Stimulated activated CD8-positive, alpha-beta memory T cell treated with anti-CD3 and anti-CD28 coated beads, Interleukin-4, amount 100 ng/mL, for 48 hours (primary cell): ENCODE measurements at places on chromosomes 4 and X.

DNA sequence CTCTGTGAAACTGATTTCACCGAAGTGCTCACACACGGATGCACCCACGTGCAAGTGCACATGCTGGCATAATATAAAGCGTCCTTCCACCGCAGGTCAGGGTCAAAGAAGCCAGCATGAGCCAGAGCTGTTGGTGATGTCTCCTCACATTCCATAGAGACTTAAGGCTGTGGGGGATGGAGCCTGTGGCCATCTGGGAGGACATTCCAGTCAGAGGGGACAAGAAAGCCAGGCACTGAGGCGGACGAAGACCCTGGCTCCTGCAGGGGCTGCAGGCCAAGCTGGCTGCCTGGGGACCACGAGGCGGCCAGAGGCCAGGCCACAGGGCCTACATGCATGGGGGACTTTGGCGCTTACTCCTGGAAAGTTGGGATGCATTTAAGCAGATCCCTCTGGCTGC is 7.7 kb downstream of the RNF212 start:
- DNase-seq: no peak

DNA sequence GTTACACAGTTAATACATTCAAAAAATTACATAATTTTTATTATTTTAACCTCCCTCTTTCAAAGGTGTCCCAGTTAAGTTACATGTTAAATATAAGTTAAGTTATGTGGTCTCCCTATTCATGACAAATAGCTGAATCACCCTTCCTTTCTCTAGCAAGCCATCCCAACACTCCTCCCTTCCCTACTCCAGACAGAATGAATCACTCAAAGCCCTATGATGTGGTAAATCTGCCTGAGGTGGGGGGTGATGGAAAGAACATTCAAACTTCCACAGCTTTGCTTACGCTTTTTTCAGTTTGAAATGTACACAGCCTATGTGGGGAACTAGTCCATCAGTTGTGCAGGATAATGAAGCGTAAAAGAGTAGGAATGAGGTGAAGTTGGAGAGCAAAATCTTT is 90.2 kb downstream of the CXCL13 start:
- no peak for DNase-seq

- no peak for DNase-seq
These were observed 58.1 kb downstream of the CASP3 start for GRCh38 chr4:184591070-184591677.

GRCh38 chrX:151996347-151996746 is 21.9 kb upstream of the GABRE start:
- DNase-seq: no peak

DNA sequence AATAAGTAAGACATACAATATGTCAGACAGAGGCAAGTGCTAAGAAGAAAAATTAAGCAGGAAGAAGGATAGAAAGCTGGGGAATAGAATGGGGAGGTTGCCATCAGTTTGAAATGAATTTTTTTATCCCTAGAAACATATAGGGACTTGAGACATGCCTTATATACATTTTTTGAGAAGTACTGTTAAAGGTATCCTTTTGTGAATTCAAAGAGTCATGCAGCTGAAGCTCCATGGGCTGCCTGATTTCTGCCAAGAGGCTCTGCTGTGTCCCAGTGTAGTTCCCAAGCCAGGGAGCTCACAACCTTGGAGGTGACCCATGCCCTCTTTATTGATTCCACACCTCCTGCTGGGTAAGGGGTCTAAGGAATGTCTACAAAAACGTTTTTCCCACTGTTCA is 564.6 kb upstream of the DIPK2B start:
- DNase-seq: no peak
